ENCODE measurements at places on chromosomes 1 and 21.

DNA sequence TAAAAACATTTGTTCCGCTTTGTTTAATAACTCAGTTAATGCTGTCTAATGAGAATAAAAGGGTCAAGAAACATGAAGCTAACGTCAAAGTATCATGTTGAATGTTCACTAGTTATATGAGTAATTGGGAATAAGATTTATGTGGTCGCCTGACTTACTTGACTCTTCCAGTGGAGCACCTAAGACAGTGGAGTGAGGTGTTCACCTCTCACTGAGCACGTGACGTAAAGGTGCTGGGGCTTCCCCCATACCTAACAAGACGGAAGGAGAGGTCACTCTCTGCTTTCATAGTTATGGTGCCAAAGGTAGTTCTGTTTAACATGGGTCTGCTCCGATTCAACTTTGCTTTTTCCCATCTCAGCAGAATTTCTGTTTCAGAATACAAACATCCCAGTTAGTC, 686 bp downstream of the KMO start:
- DNase-seq = no peak

GRCh38 chr1:2299131-2299627, 71.1 kb downstream of the SKI start:
- no peak for DNase-seq

DNA sequence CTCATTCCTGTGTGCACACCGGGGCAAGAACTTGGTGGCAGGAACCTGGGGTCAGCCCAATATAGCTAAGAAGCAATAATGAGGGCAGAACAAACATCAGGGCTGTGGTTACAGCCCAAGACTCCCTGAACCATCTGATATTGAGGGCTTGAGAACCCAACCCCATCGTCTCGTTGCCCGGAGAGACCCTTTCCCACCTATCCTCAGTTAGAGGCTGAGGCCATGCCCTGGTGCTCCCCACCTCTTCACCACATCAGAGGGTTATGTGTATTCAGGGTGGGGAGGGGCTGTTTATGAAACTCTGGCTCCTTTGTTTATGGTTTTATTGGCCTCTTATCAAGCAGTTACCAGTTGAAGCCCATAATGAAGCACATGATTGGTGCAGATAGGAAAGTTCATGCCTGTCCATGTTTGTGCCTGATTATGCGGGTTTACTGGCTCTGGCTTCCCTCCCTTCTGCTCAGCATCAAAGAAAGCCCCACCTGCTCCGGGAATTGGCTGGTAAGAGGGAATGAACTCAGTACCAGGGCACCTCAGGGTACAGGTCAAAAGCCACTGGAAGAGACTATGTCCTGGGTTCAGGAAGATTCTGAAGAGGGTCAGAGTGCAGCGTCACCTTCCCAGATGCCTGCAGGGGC, 14.5 kb downstream of the NUAK2 start:
- DNase-seq = peak; percentile 78

DNA sequence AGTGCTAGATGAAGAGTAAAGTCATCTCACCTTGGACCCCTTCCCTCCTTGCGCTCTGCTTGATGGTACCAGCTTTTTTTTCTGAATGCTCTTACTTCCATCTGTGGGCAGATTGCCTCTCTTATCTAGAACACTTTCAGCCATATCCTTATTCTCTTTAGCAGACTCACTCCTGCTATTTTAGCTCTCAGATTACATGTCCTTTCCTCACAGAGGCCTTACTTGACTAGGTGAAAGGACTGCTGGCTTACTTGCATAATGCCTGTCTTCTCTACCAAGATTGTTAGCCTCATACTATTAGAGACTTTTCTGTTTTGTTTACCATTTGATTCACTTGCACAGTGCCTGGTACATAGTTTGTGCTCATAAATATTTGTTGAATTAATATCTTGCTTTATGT, 9.3 kb downstream of the IFI44 start:
- DNase-seq = no peak

- DNase-seq = peak; percentile 90
Observed at GRCh38 chr1:46446646-46447498, 42.8 kb upstream of the DMBX1 start.

DNA sequence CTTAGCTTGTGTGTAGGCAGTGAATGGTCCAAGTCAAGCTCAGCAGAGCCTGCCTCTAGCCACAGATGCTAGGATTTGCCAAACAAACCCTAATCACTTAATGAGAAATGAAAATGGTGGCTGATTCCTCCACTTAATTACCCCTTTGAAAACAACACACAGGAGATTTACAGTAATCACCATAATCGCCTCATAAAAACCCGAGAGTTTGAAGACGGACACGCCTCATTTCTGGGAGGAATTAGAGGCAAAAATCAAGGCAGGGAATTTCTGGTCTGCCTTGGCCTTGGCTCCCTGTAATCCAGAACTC, 16.3 kb upstream of the FOXE3 start:
- DNase-seq = no peak

- peak; percentile 86 for DNase-seq
Observed at GRCh38 chr1:17239420-17239819, 9.5 kb upstream of the PADI3 start.

- DNase-seq = peak; percentile 68
Observed at GRCh38 chr1:54376430-54377039, 29.7 kb downstream of the SSBP3 start.

DNA sequence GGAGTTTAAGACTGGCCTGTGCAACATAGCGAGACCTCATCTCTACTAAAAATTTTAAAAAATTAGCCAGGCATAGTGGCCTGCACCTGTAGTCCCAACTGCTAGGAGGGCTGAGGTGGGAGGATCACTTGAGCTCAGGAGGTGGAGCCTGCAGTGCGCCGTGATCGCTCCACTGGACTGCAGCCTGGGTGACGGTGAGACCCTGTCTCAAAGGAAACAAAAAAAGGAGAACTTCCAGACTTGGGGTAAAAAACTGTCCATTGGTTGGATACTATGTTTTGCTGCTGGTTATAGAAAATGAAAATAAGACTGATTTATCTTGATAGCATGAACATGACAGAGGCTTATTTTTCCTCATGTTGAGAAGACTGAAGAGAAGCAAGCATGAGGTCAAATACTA, 79.4 kb downstream of the WDR4 start:
- DNase-seq = no peak

- DNase-seq = no peak
Observed at GRCh38 chr1:18154430-18155194, 47.0 kb downstream of the IGSF21 start.

- no peak for DNase-seq
Observed at GRCh38 chr1:101587741-101588140, 350.9 kb downstream of the S1PR1 start.

- DNase-seq = no peak
Observed at GRCh38 chr21:42672699-42673458, 19.5 kb downstream of the PDE9A start.

DNA sequence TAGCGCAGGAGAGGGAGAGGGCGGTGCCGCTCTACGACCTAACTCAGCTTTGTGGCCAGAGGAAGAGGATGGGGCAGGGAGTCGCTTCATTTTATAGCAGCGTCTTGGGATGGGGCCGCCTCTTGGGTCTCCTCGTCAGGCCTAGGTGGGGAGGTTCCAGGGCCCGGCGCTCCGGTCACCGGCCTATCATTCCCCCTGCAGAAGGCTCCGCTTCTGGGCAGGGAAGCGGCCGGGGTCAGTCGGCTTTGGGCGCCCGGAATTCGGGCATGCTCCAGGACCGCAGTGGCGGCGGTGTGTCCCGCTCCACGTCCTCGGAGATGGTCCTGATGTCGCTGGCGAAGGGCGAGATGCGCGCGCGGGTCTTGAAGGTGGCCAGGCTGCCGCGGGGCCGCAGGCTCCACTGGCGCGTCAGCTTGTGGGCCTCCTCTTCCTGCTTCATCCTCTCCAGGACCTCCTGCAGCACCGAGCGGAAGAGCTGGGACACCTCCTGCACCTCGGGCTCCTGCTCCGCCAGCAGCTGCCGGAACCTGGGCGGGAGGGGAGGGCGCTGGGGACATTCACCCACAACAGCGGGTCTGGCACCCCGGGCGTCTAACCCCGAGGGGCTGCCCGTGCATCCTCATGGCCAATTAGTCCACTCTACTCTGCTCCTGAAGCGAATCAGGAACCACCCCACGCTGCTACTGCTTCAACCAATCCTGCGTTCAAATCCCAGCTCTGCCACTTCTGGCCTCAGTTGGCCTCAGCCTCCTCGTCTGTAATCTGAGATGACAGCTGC, 13.0 kb downstream of the RD3 start:
- no peak for DNase-seq

- DNase-seq = no peak
Observed at GRCh38 chr1:26021647-26022403, at the start of gene EXTL1. EXTL1 (plus strand) TSS chr1:26021775; CDS start chr1:26022647, 872 bp downstream.

DNA sequence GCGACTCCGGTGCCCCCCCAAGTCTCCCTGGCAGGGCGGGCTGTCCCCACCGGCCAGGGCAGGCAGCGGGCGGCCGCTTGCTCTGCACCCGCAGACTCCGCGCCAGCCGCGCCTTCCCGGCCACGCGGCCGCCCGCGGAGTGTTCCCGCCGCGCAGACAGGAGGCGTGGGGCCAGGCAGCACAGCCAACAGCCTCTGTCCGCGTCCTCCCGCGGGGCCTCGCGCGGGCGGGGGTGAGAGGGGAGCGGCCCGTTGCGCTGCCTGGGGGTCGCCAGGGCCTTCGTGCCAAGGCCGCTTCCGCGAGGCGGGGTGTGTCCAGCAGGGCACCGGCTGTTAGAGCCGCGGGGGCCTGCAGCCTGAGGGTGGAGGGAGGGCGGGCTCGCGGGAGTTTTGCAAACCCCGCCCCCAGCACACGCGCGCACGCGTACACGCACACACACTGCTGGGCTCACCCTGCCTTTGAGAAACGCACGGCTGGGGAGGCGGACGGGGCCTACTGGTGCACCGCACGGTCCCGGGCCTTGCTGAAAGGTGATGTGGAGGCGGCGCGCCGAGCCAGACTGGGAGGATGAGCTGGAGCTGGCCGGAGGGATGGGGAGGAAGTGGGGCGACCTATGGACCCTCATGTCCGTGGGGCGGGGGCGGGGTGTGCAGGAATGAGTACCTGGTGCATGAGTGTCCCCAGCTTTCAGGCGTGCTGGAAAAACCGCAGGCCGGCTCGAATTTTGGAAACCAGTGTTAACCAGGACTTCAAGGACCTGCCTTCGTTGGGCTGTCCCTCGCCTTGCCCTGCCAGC, 41.5 kb downstream of the KIAA1614 start:
- peak; percentile 77 for DNase-seq

- DNase-seq = peak; percentile 18
Observed at GRCh38 chr1:223401873-223402789, 8.9 kb downstream of the CCDC185 start.

DNA sequence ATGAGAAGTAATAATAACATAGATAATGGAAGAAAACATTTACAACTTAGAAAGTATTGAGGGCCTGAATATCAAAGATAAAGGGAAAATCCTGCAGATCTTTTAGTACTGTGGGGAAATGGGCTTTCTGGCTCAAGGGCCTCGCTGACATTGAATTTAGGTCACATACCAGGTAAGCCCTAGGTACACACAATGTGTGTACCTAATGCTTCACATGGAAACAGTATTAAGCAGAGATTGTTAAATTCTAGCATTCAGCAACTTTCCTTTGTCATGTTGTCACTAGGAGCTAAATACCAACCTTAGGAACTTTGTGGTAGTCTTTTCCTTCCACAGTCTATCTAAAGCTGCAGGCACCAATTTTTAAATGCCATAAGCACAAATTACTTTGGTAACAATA, 49.7 kb downstream of the ODF2L start:
- no peak for DNase-seq

DNA sequence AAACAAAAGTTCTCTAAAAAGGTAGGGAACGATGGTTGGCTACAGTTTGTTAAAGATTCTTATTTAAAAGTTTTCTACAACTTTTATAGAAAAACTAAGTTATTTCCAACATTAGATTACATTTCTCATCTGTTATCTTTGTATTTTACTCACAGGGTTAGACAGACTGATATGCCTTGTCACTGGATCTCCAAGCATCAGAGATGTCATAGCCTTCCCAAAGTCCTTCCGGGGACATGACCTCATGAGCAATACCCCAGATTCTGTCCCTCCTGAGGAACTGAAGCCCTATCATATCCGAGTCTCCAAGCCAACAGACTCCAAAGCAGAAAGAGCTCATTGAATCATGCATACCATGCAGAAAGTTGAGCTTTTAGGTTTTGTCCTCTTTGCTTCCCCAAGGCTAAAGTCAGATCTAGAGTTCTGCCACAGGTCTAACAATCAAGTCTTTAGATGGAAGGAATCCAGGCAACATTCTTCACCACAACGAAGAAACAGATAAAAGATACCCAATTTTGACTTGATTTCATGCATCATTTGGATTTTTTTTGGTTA, 10.3 kb downstream of the GAS5 start:
- DNase-seq = no peak

- DNase-seq = peak; percentile 69
Observed at GRCh38 chr1:224644553-224645154, 28.5 kb downstream of the CNIH3 start.

GRCh38 chr1:212288615-212289014, 3.4 kb downstream of the PPP2R5A start:
- peak; percentile 65 for DNase-seq

DNA sequence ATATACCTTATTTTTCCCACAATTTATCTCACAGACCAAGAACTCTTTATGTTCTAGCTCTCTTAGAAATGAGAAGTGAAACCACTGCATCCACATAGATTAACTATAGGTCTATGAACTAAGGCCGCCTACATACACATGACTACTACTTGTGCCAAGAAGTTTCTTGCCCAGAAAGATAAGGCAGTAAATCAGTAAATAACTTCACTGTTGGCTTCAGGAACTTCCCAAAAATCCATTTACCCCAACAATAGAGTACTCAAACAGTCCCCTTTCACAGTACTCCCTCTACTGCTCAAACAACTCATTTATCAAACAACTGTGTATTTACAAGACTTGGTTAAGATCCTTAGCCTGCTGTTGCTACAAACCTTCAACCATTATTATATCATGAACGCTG, 96.5 kb downstream of the NME7 start:
- peak; percentile 93 for DNase-seq

DNA sequence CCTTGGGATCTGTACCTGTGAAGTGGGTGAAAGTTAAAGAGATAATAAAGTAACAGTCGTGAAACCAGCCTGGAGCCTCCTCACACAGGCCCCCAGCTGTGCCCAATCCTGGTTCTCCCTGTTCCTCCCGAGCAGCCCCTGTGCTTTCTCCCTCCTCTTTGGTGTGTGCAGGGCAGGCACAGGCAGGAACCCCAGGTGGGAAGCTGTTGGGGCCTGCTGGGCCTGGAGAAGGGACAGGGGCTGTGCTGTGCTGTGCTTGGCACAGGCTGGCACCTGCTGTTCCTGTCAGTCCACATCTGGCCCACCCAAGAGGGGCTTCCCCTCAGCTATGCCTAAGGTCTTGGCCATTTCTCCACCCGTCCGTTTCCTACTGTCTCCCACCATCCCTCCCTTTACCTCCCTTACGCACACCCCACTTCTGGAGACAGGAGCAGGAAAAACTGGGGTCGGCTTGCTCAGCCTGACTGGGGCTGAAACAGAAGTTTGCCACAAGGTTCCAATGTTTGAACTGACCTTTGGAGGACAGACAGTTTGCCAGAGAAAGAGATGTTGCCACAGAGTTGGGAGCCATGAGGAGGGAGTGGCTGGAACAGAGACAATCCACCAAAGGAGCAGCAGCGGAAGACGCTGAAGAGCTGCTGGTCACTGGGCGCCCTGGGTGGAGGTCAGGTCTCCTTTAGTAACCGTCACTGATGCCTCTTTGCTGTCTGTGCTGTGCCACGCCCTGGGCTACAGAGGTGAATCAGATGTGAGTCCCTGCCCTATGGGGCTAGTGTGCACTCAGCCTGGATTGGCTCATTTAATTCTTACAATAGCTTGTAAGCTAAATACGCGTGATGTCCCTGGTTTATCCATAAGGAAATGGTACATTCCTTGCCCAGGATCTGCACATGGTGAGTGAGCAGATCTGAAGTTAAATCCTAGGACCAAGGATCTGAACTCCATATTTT, 18.8 kb upstream of the ARTN start:
- DNase-seq = no peak

Measured in hematopoietic multipotent progenitor cell treated with erythropoietin and hydrocortisone succinate and interleukin-3 and kit ligand, for 6 days (in vitro differentiated cells).